ENCODE measurements at places on chromosomes 7 and 10.

DNA sequence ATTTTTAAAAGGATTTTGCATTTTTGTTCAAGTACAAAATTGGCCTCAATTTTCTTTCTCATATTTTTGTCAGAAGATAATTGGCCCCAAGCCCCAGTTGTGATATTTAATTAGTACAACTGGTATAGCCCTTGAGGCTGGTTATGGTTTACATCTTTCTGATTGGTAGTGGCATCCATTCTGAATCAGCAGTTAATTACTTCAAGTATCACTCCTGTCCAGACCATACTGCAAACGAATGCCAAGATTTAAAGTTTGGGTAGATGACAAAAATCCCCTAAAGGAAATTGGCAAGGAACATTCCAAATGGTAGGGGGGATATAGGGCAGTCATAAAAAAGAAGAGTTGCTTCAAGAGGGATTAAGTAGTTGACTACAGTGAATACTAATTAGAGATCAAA lies 23.1 kb downstream of the MYPN start:
- DNase-seq, result no peak

DNA sequence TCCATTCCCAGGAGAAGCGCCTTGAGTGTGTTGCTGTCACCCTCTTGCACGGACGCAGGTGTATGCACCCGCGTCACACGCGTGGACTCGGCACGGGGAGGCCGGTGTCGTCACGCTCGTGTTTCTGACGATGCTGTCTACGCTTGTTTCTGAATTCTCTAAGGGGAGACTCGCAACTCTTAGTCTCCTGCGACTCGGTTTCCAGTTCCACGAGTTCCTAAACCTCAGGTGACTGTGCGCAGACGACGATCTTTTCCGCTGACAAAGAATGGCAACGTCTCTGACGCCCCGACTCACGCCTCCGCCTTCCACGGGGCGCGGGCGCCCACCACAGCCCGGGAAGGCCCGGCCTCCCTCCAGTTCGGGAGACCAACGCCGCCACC lies 579 bp downstream of the IDI1 start:
- no peak for DNase-seq

- no peak for DNase-seq
These were observed 24.0 kb downstream of the AGK start for GRCh38 chr7:141575164-141575563.

- DNase-seq, result no peak
These were observed 331.5 kb downstream of the PTEN start for GRCh38 chr10:88194961-88195367.

DNA sequence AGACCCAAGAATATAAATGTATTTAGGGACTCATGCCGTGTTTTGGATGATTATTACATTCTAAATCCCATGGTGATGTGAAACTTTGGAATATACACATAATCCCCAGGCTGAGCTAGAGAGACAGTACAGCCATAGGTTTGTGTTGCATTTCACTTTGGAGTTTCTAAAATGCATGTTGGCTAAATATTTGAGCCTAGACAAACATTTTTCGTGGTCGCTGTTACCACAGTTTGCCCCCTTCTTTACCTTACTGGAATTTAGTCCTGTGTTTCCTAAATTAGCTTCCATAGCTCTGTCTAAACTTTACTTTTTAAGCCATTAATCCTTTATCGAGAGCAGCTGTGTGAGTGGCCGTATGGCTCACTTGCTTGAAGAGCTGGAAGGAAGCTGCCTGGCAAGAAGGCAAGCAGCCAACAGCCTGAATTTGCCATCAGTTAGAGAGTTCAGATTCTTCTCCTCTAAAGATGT lies 192.0 kb downstream of the BICC1 start:
- no peak for DNase-seq

GRCh38 chr10:72812753-72813430 lies 80.6 kb upstream of the OIT3 start:
- no peak for DNase-seq

DNA sequence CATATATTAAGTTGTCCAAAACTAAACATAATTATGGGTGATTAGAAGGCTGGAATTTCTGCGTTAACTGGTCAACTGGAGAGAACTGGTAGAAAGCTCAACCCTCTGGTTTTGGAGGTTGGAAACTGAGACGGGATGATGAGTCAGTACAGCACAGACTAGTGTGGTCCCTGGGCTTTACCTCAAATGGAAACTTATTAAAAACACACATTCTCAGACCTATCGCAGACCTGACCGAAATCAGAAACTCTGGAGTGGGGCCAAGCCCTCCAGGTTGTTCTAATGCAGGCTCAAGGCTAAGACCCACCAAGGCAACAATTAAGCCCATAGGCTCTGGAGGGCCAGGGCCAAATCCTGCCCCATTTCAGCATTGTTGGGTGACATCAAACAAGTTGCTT lies 136.9 kb downstream of the KCNMA1 start:
- DNase-seq, result peak; percentile 71

DNA sequence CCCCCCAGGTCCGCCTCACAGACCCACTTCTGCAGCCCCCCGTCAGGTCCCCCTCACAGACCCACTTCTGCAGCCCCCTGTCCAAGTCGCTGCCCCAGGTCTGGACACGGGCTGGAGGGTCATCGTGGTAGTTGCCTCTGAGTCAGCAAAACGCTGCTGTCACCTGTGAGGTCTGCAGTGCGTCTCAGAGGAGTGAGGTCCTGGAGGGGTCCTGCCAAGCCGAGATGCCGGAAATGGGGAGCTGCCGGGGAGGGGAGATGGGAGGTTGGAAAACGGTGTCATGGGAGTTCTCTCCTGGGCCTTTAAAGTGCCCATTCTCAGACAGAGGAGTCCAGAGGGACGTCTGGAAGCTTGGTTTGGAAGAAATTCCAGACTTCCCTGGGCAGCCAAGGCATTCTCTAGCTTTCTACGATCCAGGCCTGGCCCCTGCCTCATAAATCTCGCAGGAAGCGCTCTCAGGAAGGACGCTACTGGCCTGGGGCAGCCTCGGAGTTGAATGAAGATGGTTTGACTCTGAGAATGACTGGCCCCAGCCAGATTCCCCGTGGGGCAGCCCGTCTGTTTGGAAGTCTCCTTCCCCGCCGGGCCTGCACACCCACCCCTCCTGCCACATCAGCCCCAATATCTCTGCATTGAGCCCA lies 38.7 kb downstream of the CALML3 start:
- DNase-seq, result no peak

- no peak for DNase-seq
These were observed 15.9 kb upstream of the FFAR4 start for GRCh38 chr10:93550606-93551005.

- DNase-seq, result no peak
These were observed 41.7 kb upstream of the HSPA12A start for GRCh38 chr10:116784035-116784434.

DNA sequence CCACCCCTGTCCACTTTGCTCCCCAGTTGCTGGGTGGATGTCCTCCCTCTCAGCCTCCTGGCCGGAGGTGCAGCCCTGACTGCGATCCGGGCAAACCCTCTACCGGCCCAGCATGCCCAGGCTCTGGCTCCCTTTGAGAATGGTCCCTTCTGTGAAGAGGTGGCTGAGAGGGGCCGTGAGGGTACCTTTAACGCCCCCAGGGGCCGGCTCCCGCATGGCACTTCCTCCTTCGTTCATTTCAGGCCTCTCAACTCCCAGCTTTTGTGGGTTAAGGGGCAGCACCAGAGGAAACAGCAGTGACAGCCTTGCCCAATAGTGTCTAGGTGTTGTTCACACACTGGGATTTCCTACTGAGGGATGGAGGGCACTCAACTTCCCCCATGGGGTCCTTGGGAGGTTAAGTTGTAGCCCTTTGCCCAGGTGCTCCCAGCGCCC lies 33.2 kb upstream of the HABP2 start:
- DNase-seq, result no peak

DNA sequence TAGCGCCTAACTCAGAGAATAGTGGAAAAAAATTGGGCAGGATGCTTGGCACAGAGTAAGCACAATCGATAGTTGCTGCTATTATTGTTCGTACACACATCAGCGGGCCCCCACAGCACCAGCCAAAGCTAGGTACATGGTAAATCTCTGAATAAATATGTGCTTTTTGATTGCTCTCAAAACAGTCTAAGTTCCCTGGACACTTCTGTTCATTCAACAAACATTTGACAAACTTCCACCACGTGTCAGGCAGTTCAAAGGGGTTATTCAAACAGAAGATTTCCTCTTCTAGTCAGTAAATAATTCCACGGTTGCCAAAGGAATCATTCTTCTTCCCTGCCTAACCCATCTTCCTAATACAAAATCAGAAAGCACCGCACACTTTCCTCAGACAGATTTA lies 150.8 kb downstream of the DGKI start:
- no peak for DNase-seq

- no peak for DNase-seq
These were observed 112.3 kb downstream of the LHPP start for GRCh38 chr10:124573726-124574455.

DNA sequence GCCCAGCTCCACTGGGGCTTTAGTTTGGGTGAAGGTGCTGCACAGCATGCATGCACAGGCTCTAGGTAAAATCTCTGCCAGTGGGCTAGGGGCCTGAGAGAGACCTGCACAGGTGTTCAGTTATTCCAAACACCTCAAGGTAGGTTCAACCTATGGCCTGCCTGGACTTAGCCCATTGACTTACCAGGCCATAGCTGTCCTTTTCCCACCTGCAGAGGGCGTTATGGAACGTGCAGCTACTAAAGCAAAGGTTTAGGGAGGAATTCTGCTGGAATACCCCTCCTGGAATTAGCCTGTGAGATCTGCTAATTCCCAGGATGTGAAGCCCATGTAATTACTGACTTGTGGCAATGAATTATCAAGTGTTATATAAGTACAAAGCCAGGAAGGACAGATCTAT lies 3.6 kb downstream of the VWC2 start:
- DNase-seq, result no peak

DNA sequence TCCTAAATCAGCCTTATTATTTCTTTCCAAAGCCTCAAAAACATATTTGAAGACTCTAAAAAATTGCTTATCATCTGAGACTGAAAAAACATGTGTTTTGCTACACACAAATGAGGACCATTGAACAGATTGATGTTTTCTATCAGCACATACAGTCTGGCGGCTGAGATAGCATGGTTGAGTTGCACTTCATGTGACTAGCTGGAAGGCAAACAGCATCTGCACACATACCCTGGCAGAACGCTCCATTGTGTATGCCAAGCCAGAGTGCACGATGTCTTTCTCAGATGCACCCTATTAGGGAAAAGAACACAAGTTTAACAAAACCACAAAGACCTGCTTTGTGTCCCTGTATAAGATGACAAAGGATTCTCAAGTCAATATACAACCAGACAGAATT lies 33.0 kb downstream of the FAM25A start:
- no peak for DNase-seq

DNA sequence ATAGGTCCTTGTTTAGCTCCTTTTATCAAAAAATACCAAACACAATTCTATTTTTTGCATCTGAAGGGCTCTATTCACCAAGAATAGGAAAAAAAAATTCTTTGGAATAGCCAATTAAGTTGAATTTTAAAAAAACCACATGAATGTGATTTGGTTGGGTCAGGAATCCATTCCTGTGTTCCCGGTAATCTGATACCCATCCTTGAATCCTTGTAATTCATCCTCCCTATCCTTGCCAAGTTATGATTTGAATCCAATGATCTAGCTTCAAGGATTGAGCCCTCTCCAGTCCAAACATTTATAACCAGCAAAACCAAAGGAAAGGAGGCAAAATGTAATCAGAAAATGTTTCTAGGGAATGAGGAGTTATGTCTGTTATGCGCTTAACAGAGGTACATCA lies 86.6 kb downstream of the CFAP58 start:
- DNase-seq, result no peak

GRCh38 chr10:107847620-107848019 lies 683.1 kb upstream of the SORCS1 start:
- peak; percentile 47 for DNase-seq

DNA sequence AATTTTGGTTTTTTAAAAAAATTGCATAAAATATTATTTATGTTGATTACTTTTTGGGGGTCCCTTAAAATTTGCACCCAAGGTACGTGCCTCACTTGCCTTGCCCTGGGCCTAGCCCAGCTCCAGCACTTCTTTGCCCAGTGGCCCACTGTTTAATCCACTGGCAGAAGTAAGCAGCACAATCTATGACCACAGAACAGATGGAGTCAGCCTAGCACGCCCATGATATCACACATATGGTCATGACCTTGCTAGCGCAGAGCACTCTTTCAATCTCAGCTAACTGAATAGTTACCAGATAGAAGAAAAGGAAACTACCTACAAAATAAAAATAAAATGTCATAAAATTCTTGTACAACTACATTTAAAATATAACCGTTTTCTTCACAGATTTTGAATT lies 5.6 kb downstream of the OGA start:
- DNase-seq, result no peak

GRCh38 chr10:127003032-127003685 lies 97.9 kb downstream of the DOCK1 start:
- DNase-seq, result no peak

GRCh38 chr7:37796138-37796775 lies 52.1 kb upstream of the NME8 start:
- DNase-seq, result peak; percentile 38

DNA sequence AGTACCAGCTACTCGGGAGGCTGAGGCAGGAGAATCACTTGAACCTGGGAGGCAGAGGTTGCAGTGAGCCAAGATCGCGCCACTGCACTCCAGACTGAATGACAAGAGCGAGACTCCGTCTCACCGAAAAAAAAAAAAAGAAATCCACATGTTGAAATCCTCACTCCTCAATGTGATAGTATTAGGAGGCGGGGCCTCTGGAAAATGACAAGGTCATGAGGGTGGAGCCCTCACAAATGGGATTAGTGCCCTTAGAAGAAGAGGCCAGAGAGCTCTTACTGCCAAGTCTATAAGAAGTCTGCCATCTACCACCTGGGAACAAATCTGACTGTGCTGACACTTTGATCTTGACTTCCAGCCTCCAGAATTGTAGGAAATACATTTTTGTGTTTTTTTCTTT lies 10.6 kb downstream of the MMD2 start:
- no peak for DNase-seq

- DNase-seq, result peak; percentile 89
These were observed 208.3 kb downstream of the PPP1R3A start for GRCh38 chr7:113710310-113711096.

GRCh38 chr10:20817646-20818045 lies 79.5 kb downstream of the NEBL start:
- no peak for DNase-seq

DNA sequence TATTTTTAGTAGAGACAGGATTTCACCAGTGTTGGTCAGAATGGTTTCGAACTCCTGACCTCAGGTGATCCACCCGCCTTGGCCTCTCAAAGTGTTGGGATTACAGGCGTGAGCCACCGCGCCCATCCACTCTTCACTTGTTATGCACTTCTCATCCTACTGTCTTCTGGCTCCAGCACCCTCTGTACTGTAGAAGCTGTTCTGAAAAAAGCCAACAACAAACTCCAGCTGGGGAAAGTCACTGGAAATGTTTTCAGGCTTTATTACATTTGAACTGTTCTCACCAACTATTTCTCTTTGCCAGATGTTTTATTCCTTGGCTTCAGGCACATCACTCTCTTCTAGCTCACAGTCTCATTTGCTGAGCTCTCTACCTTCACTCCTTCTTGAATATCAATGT lies 122.5 kb upstream of the EGR2 start:
- DNase-seq, result no peak
